ENCODE measurements at places on chromosomes 11 and 22.

- DNase-seq, result no peak
Observed at GRCh38 chr11:126544108-126545056, 188.9 kb downstream of the ST3GAL4 start.

DNA sequence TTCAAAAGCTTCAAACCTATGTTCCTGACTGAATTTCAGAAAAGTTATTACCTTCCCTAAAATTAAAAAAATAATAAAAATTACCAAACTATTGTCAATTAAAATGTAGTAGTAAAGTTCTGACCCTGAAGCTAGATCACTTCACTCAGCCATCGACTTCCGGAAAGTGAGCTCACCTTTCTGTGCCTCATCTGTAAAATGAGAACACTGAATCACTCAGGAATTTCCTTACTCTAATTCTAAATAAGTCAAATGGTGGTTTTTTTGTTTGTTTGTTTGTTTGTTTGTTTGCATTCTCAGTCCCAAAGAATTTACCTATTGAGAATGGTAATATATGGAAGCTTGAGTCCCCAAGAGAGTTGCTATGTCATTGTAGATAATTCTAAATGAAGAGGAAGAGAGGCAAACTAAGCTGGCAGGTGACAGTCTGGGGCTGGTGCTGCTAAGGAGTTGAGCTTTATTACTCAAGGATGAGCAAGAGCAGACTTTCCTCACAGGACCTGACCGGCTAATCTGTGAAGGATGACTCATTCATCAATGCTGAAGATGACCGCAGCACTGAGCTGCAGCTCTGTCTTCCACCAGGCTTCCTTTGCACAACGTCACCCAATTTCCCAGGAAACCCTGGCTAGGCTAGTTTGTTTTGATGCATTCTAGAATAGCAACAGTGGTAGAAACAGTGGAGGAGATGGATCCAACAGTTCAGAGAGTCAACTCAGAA, 248.8 kb downstream of the RAB38 start:
- no peak for DNase-seq

DNA sequence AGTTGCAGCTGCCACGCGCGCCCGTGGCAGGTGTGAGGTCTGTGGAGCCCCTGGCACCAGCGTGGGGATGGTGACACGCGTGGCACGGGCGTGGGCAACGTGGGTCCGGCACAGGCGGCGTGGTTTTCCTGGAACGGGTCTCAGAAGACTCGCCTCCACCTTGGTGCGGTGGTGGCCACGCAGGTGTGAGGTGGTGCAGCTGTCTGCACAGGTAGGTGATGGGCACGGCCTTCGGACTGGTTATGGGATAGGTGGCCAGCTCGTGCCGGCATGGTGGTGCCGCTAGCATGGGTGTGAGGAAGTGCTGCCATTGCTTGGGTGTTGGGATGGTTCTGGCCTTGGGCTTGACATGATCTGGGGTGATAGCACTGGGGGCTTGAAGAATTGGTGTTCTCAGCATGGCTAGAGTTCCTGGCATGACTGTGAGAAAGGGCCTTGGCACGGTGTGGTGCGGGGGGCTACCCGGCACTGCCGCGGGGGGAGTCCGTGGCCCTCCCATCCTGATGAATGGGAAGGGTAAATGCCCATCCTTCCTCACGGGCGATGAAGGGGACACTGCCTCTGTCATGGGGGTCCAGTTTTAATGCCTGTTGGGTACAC, 531 bp downstream of the DAGLA start:
- no peak for DNase-seq

DNA sequence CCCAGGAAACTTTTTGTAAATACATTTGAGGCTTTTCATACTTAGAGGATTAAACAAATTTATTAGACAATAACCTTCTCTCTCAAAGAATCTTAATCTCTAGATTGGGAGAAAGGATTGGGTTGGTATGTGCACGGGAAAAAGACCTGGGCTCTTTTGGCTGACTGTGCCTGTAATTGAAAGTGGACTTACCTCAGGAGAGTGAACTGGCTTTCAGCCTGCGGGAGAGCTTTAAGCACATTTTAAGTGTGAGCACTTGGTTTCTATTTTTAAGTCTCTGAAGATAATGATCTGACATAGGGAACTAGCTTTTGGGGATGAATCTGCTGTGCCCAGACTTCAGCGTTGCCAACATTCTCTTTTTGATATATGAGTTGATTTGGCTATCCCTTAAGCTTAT, 35.8 kb downstream of the UVRAG start:
- DNase-seq, result no peak

DNA sequence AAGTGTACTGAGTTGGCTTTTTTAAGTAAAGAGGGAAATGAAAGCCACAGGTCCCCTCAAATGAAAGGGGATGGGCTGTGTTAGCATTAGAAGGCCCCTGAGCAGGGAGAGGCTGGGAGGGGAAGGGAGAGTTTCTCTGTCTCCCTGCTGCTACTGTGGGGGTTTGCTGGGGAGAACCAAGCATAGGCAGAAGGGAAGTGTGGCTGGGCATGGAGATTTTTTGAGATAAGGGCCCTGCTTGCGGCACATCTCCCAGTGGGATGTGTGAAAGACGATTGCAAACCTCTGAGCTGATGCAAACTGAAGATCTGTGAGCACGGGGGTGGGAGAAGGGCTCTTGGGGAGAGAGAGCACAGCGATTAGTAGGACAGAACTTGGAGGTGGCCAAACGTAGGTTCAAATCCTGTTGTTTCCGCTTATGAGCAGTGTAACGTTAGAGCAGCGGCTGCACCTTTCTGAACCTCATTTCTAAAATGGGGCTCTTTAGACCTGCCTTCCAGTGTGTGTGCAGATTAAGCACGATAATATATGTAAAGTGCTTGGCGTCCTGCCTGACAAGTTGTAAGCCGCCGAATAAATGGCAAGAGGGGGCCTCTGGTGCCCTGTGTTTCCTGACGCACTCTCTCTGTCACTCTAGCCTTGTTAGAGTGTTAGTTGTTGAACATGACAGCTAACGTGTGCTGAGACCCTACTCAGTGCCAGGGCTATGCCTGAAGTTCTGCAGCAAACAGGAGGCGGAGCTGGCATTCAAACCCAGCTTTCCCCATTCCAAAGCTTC, 122.3 kb downstream of the GRIK4 start:
- DNase-seq, result no peak

GRCh38 chr22:32073823-32074380, 30.8 kb downstream of the SLC5A1 start:
- DNase-seq, result no peak

DNA sequence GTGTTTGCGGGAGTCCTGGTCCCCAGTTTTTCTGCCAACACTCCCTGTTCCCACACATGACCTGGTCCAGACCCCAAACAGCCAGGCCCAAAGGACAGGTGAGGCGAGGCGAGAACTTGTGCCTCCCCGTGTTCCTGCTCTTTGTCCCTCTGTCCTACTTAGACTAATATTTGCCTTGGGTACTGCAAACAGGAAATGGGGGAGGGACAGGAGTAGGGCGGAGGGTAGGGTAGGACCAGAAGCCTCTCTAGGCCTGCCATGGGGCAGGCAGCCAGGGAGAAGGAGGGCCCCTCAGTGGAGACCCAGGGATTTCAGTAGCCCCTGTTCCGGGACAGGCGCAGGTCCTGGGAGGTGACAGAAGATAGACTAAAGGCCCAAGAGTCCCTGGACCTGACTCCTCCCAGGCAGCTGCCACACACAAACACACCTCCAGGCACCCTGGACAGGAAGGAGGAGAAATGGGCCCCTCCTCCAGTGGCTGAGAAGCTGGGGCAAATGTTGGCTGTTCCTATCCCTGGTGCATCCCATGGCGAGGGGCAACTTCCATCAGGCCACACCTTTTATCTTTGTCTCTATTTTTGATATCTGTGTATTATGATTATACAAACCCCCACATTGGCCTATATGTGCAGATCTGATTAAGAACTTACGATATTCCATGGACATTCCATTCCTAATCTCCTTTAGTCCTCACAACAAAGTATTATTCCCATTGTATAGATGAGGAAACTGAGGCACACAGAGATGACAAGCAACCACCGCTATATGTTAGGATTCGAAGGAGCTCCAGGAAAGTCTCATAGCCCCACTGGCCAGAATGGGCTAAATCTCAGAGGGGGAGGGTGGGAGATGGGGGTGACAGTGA, 626 bp upstream of the F2 start:
- DNase-seq, result no peak

DNA sequence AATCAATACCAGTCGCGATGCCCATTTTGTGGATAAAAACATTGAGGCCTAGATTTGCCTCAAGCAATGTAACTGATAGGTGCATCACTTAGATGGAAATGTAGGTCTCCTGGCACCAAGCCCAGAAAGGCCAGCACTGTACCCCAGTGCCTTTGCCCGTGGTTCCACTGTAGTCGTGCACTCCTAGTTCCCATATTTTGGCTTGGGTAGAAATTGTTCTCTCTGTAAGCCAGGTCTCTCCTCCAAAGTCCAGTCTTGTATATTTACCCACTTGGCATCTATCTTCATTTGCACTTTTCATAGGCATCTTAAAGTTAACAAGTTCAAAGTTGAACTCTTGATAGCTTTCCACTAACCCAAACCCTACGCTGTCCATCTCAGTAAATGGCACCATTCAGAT, 41.6 kb upstream of the DMC1 start:
- no peak for DNase-seq

GRCh38 chr11:34036456-34036855, 15.1 kb upstream of the CAPRIN1 start:
- no peak for DNase-seq

GRCh38 chr11:100010393-100010792, 676.7 kb upstream of the ARHGAP42 start:
- no peak for DNase-seq

- DNase-seq, result no peak
Observed at GRCh38 chr11:32939046-32939445, 46.4 kb downstream of the QSER1 start.

DNA sequence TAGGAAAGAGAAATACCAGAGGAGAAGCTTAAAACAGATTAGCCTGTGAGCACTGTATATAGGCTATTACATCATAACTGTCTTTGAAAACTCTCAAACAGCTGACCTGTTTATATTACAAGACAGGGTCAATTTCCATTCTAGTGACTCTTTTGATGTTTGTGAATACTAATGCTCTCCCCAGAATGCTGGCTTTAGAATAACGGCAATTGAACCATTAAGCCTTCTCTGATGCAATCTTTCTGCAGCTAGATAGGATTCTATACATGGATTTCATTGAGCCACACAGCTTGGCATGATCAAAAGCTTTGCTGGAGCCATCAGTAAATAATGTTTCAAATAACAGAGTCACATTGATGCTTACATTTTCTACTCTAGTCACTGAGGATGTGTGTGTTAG, 122.7 kb upstream of the FAT3 start:
- DNase-seq, result no peak

GRCh38 chr22:22800716-22801115, 86.9 kb upstream of the IGLL5 start:
- DNase-seq, result no peak

DNA sequence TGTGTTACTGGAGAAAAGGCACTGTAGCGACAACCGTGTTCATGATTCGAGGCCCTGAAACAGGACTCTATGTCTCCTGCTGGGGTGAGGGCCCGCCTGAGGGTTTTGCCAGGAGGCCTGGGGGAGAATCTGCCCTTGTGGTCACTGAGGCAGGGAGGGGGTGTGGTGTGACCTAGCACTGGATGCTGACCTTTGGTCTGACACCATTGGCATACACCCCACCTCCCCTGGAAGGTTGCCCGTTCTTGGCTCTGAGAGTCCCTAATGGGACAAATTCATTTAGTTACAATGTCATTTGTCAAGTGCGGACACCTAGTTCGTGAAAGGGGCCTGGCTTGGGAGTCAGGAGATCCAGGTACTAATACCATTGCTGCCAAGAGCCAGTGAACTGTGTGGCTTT, 29.0 kb downstream of the NECTIN1 start:
- no peak for DNase-seq

DNA sequence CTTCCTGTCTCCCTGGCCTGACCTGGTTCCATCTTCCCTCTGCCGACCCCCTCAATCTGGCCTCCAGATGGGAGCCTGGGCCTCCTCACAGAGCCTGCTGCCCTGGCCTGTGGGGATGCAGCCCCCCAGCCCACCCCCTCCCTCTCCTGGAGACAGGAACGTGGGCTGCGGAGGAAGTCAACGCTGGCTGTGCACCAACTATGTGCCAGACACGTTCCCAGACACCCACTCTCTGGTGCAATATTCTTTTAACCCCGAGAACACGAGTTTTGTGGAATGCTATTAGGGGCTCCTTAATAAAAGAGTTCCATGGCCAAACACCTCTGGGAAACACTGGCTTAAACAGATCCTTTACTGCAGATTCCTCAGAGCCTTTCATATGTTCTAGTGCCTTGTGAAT, 15.9 kb downstream of the WNT11 start:
- DNase-seq, result no peak

- DNase-seq, result no peak
Observed at GRCh38 chr22:27397954-27398342, 403.6 kb downstream of the MN1 start.

GRCh38 chr11:4482445-4482844, at the start of gene OR52K1:
Gene OR52K1, plus strand, starts transcription at chr11:4482646. Its CDS starts 6,255 bp downstream, at chr11:4488901.
- DNase-seq, result no peak

DNA sequence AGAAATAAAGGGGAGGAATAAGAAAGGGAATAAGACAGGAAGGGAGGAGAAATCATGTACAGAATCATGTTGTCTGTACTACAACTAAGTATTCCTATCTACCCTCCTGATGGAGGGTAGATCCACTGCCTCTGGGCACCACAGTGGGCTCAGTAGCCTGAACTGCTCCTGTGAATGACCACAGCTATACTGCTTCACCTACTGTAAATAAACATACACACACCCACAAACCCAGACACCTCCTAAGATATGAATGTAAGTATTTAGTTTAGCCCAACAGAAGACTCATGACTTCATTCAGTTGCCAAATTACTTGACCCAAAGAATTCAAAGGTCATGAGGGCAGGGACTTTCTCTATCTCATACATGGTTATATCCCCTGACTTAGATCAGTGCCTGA, 177.3 kb upstream of the C11orf58 start:
- DNase-seq, result no peak

- no peak for DNase-seq
Observed at GRCh38 chr11:15114501-15115475, at the start of gene INSC. Gene INSC, plus strand, starts transcription at chr11:15114923. Its CDS starts 34,252 bp downstream, at chr11:15149175.

- DNase-seq, result no peak
Observed at GRCh38 chr11:95586661-95587060, 202.9 kb downstream of the FAM76B start.

GRCh38 chr11:83520849-83521248, 234.7 kb upstream of the CCDC90B start:
- no peak for DNase-seq

DNA sequence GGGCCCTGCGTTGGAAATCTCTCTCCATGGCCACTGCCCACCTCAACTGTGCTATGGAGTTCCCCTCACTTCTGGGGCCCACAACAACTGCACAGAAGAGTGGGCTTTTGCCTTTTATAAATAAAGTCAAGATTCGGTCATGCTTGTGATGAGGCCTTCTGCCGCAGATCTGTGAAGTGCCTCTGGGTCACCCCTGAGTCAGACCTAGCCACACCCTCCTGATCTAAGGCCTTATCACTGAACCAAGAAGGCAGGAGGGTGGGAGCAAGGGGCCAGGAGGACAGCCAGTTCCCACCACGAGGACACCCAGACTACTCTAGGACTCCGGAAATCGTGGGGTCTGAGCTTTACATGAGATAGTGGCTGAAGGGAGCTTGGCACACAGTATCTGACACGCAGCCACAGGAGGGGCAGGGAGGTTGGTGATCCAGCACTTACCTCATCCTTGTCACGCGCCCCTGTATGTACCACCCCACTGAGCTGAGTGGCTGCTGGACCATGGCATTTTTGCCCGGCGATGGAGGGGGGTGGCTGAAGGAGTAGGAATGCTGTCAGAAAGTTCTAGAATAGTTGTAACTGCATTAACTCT, 115.7 kb downstream of the ABTB2 start:
- no peak for DNase-seq
